ENCODE measurements at places on chromosomes 1 and 21.

DNA sequence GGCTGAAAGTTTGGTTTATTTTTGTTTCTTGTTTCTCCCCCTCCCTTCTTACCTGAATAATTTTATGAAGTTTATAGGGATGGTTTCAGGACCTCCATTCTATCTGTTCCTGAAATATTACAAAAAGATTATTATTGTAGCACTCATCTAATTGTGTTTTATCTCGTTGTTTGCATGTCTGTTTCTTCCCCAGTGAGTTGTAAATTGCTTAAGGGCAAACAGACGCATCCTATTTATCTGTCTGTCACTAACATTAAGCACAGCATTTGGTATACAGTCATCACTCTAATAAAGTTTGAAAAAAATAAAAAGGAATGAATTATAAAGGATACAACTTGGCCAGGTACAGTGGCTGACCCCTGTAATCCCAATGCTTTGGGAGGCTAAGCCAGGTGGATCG is 123.5 kb downstream of the LRRC7 start:
- no peak for DNase-seq

GRCh38 chr1:115506924-115507589 is 134.7 kb upstream of the VANGL1 start:
- DNase-seq = no peak

GRCh38 chr1:36790191-36790590 is 244.1 kb downstream of the GRIK3 start:
- no peak for DNase-seq

DNA sequence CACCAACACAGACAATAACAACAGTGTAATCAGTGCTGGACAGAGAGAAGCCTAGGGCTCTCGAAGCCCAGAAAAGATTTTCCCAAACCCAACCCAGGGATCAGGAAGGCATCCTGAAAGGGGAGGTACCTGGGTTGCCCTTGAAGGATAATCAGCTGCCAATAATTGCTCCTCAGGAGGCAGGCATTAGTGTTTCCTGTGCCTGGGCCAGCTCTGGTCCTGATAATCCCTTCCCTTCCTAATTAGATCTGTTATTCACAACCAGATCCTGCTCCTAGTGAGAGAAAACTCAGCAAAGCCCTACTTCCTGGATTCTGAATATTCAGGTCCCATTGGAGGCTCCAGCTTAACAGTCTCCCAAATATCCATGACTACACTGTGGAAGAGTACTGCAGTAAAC is 117.4 kb downstream of the DMRTA2 start:
- DNase-seq = no peak

DNA sequence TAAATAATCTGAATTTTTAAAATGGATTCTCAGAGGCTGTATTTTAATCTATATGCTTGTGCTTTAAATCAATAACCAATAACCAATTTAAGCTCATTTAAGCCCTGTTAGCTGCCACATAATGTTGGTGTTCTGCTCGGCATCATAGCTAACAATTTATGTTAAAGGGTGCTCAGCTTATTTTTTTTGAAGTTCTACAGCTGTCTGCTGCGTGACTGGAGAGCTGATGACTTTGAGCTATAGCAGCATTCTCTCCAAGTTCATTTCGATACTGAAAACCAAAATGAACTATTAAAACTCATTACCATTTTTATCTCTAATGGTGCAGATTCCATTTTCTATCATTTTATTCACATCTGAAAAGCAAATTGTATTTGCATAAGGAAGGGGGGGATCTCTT is 357.8 kb downstream of the AJAP1 start:
- no peak for DNase-seq

DNA sequence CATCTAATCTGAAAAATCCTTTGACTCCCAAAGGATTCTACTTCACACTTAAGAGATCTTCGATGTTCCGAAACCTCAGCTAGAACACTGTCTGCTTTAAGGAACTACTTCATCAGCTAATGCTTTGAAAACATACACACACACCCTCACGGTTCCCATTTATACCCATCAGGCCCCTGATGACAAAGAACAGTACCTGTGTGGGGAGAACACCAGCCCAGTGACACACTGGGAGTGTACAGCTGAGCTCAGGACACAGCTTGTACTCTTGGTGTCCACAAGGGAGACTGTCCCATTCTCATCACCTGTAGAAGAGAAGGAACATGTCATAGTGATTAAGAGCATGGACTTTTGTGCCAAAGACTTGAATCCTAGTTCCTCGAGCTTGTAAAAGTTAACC is 6.6 kb downstream of the WDR77 start:
- DNase-seq = no peak

DNA sequence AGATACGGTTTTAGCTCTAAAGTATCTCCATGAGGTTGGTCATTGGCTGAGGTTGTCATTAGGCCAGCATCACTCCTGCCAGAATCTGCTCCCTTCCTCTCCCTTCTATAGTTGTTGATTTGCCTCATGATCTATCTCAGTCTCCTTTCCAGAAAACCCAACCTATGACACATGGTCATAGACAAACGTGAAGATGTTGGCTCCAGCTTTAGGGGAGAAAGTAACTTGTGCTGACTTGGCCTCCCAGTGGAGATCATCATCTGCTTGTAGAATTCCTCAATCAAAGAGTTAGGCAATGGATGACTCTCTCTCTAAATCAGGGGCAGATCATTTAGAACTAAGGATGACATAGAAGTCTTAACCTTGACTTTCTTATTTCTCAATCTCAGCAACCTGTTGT is 894.4 kb downstream of the TTLL7 start:
- DNase-seq = no peak

DNA sequence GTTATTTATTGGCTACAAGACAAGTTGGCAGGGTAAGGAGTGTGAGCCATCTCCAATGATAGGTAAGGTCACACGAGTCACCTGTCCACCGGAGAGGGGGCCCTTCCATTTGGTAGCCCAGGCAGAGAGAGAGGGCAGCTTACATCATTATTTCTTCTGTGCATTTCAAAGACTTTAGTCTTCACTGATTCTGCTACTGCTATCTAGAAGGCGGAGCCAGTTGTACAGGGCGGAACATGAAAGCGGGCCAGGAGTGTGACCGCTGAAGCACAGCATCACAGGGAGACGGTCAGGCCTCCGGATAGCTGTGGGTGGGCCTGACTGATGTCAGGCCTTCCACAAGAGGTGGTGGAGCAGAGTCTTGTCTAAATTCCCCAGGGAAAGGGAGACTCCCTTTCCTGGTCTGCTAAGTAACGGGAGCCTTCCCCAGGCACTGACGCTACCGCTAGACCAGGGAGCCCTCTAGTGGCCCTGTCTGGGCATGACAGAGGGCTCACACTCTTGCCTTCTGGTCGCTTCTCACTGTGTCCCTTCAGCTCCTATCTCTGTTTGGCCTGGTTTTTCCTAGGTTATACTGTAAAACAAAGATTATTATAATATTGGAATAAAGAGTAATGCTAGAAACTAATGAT is 36.7 kb downstream of the ZNF695 start:
- DNase-seq = peak; percentile 31

GRCh38 chr1:47664356-47664755 is 226.5 kb downstream of the FOXD2 start:
- no peak for DNase-seq

DNA sequence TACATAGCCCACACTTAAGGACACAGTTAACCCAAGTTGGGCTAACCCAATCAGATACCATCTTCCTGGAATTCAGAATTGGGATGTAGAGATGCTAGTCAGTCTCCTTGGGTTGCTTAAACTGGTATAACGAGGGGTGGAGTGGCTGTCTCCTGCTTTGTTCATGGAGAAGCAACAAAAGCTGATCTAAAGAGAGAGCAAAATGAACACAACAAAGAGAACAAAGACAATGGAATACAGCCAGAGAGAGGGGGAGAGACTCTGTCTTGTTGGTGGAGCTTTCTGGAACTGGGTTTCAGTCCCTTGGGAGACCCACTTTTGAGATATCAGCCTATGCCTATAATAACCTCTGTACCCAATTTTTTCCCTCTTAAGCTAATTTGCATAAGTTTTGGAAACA is 138.1 kb downstream of the ATG4C start:
- no peak for DNase-seq

GRCh38 chr1:183139281-183139942 is 46.7 kb upstream of the LAMC2 start:
- DNase-seq = no peak

DNA sequence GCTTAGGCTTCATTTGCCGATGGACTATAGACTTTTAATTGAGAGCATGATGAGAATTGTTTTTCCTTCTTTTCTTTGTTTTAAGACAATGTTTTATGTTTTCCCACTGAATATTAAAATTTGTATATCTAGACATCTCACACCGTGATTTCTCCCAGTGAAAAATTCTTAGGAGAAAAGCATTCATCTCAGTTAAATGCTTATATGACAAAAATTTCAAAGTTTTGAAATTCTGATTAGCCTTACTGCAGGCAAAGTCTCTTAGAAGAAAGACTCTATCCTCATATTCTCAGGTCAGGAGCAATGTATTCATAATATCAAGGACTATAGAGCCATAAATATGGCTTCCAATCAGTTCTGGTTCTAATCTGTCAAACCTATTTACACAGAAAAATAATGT is 2085.0 kb downstream of the NCAM2 start:
- DNase-seq = no peak

DNA sequence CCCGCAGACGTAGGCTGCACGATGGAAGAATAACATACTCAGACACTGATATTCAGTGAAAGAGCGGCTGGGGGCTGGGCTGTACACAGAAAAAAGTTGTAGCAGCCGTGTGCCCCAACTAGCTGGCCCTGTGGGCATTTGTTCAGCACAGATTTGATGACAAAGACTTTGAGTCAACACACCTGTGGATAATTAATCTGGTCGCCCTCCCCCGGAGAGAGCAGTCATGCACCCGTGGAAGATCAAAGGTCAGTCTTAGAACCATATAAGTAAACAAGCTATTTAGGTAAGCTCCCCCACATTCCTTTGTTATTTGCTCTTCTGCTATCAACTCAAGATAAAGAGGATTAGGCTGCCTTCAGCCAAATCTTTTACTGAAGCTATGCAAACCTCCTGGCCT is 148.4 kb upstream of the HMCN1 start:
- peak; percentile 30 for DNase-seq

DNA sequence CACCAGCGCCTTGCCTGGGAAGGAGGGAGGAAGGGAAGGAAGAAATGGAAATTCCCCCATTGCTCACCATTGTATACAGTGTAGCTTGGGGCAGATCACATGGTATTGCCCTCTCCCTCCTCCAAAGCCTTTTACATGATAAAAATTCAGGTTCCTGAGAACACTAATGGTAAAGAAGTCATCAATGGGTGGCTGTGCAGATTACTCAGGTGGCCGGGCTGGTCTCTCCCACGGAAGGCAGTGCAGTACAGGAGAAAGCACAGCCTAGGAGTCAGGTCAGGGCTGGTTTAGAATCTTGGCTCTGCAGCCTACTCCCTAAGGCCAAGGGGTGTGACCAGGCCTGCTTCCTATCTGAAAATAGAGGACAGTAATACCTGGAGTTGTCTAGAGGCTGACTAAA is 107.9 kb downstream of the SUSD4 start:
- no peak for DNase-seq

GRCh38 chr1:228944296-228944695 is 209.0 kb downstream of the RHOU start:
- no peak for DNase-seq

GRCh38 chr1:92577261-92577895 is 90.7 kb upstream of the GFI1 start:
- DNase-seq = no peak

DNA sequence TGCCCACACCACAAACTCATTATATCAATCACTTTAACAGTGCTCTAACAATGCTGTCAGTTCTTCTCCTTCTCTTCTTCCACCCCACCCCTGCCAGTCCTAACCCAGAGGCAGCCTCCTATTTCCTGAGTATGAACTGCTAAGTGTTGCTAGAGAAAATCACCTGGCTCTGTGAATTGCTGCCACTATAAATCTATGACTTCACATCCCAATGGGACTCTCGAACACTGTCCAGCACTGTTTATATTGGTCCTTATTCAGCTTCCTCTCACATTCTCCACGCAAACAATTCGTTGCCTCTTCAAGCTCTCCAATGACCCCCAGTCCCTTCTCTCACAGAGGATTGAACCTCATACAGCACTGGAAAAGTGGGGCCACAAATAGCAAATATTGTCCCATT is 27.0 kb upstream of the USH2A start:
- no peak for DNase-seq

GRCh38 chr1:67517046-67517445 is 86.8 kb upstream of the SERBP1 start:
- no peak for DNase-seq

DNA sequence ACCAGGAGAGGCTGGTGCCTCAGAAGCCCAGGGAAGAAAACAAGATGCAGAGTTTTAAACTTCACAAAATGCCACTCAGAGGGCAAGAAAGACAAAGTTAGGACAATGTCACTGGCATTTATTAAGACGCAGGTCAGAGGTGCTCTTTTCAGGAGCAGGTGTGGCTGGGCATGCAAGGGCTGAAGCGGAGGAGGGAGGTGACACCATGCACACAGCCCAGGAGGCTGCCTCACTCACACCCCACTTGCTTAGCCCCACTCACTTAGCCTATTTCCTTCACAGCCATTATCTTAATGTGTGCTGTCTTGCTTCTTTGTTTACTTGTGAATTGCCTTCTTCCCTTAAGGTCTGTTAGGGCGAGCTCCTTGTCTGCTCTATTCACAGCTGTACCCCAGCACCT is 17.2 kb downstream of the HIVEP3 start:
- no peak for DNase-seq

GRCh38 chr1:79373481-79374125 is 367.1 kb upstream of the ADGRL4 start:
- no peak for DNase-seq

DNA sequence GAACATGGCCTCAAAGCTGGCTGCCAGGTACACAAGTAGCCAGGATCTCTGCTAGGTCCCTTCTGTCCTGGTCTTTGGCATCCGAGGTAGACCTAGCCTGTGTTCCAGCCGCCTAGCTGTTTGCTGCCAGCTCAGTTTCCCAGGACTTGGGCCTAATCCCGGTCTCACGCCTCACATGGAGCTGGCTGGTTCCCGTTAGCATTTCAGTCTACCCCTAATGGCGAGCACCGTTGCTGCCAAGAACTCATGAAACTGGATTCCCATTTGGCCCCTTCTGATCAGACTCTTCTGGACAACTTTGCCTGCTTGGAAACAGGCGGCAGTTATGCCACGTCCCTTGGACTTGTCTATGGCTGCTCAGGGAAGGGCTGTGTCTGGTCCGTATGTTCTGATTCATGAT is 26.2 kb upstream of the HHAT start:
- DNase-seq = no peak

GRCh38 chr1:51728611-51729155 is 111.8 kb downstream of the OSBPL9 start:
- DNase-seq = no peak

DNA sequence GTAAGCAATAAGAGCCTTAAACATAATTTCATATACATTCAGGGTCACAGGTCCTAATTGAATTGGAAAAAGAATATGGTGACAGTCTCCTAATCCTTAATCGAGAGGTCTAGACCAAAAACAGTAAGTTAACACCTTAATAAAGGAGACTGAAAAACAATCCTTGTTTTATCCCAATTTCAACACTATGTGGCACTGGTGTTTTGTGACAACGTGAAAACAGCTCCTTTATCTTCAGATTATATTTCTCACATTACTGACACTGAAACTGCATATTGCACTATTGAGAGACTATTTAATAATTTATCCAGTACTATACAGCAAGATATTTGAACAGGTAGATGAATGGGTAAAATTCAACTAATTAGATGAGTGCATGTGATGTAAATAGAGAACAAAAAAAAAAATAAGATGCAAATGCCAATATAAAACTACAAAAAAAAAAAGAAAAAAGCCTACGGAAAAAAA is 34.1 kb downstream of the TP53BP2 start:
- DNase-seq = no peak

GRCh38 chr1:218374401-218375353 is 29.5 kb downstream of the TGFB2 start:
- DNase-seq = no peak

Measured in left colon (tissue), 2 donors.